T1000 (cell line): ENCODE measurements at places on chromosomes 13 and 19.

GRCh38 chr19:38932425-38933179 is 1.9 kb downstream of the MRPS12 start:
- peak; percentile 14 for DNase-seq

- no peak for DNase-seq
Observed at GRCh38 chr13:38752686-38753085, 65.8 kb downstream of the FREM2 start.

GRCh38 chr19:49858088-49858985 is 7.4 kb downstream of the PTOV1 start:
- DNase-seq, result no peak

DNA sequence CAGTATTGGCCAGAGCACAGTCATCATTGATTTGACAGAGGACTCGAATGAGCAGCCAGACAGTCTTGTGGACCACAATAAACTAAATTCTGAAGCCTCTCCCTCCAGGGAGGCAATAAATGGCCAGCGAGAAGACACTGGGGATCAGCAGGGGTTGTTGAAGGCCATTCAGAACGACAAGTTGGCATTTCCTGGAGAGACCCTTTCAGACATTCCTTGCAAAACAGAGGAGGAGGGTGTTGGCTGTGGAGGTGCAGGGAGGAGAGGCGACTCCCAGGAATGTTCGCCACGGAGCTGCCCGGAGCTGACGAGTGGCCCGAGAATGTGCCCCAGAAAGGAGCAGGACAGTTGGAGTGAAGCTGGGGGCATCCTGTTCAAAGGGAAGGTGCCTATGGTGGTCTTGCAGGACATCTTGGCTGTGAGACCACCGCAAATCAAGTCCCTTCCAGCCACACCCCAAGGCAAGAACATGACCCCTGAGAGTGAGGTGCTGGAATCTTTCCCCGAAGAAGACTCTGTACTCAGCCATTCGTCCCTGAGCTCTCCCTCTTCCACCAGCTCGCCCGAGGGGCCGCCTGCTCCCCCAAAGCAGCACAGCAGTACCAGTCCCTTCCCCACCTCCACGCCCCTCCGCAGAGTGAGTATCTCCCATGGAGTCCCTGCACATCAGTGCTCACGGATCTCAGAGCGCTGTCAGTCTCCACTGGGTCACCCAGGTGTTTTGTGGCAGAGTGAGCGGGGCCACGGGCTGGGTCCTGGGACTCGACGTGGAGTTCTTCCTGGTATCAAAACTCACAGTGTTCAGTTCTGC is 6.9 kb downstream of the CHAF1A start:
- DNase-seq, result no peak

- no peak for DNase-seq
Observed at GRCh38 chr13:75299913-75300862, 181.8 kb downstream of the TBC1D4 start.

DNA sequence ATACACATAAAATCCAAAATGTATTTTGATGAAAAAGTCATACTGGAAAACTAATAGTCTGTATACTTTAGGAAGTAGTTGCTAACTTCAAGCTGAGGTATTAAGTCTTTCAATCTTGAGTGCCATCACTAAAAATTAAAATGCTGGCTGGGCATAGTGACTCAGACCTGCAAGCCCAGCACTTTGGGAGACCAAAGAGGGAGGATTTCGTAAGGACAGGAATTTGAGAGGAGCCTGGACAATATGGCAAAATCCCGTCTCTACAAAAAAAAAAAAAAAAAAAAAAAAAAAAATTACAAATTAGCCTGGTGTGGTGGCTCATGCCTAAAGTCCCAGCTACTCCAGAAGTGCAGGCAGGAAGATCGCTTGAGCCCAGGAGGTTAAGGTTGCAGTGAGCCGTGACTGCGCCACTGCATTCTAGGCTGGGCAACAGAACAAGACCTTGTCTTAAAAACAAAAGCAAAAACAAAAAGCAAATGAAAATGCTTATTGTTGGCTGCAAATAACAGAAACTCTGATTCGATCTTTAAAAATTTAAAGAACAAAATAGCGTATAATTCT is 1994.2 kb upstream of the PCDH20 start:
- no peak for DNase-seq
